GM04504 (cell line): ENCODE measurements at places on chromosomes 7 and 10.

DNA sequence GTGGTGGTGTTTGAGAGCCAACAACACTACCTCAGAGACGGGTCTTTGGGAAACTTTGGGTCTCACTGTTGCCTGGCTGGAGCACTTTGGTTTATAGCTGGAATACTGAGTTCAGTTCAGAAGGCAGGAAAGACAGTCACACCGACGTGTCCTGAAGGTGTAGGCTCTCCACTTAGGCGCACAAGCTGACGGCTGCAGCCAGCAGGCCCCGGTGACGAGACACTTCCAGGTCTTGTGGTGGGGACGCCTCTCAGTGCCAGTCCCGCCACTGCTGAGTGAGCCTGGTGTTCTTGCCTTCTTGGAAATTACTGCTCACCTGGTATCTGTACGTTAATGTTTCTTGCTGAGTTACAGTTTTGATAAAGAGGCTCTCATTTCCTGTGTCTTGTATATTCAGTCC is 74.0 kb downstream of the WDR37 start:
- no peak for DNase-seq

GRCh38 chr7:110470420-110470819 is 620.5 kb upstream of the LRRN3 start:
- DNase-seq, result no peak

DNA sequence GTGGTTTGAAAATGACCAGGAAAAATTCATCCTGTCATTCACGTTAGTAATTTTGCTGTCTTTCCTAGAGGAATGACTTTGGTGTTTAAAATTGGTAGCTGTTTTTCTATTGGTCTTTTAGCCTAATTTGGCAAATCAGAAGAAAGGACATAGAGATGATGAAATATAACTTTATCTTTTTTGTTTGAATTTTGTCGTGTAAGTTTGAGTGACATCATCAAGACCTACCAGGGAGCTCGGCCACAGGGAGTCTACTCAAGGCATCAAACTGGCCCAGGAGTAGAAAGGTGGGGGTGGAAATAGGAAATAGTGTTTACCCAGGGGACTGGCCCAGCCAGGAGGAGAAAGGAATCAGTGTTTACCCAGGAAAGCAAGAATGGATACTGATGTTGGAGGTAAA is 21.0 kb upstream of the TSPAN14 start:
- DNase-seq, result no peak

DNA sequence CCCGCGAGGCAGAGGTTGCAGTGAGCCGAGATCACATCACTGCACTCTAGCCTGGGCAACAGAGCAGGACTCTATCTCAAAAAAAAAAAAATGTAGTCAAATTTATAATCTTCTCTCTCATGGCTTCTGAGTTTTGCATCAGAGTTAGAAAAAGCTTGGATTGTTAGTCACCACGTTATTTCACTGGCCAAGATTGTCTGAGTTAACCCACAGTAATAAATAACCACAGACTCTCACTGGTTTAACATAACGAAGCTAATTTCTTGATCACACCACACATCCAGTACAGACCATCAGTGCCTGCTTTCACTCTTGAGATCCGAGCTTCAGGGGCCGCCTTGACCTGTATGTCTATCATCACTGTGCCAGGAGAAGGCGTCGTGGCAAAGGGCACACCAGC is 116.8 kb upstream of the JCAD start:
- DNase-seq, result peak; percentile 68

DNA sequence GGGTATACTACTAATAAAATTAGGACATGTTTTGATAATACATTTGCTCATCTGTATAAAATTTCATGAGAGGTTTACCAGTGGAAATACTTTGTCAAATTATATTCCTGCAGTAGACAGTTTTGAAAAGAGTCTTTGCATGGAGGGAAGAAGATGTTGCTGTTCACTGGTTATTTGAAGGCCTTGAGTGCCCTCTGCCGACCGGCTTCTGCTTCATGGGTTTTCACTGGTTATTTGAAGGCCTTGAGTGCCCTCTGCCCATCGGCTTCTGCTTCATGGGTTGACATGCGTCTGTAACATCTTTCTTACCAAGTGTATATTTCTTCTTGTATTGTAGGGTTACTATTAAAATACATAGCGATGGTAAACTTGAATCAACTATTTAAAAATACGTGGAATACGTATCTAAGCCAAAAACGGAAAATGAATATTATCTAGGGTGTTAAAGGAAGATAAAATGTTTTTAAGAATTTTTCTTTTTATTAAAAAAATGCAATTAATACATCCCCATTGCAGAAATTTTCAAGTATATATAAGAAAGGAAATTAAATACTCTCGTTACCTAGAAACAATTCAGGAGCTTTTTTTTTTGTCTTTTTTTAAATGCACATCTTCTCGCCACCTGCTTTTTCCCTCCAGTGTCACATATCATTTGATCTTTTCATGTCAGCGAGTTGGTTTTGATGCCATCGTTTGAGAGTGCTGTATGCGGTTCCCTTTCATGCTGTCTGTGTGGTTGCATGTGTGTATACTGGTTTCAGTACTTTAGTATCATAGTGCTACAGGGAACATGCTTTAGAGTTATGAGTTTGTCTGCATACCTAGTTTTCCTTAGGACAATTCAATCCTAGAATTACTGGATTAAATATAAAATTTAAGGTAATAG is 73.4 kb downstream of the SHH start:
- DNase-seq, result peak; percentile 40

GRCh38 chr7:155975490-155975889 is 163.2 kb upstream of the SHH start:
- no peak for DNase-seq

GRCh38 chr7:39527296-39527695 is 38.9 kb upstream of the YAE1 start:
- no peak for DNase-seq

- no peak for DNase-seq
Measured at GRCh38 chr10:67780759-67781538, 57.0 kb downstream of the DNAJC12 start.

DNA sequence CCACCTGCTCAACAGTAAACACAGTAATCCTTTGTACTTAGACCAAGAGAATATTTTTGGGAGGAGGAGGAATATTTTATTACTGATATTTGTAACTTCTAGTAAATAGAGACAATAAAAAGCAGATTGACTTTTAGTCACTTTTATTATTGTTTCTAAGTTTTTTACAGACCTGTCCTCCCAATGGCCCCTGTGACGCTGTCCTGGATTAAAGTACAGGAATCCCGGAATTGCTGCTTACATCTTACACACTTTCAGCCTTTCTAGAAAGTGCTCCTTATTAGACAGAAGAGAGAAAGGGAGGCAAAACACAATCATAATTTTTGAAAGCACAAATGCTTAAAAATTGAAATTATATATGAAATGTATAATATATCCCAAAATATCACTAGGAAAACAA is 86.4 kb upstream of the PRKG1 start:
- DNase-seq, result no peak

- DNase-seq, result no peak
Measured at GRCh38 chr10:71850021-71850742, 869 bp downstream of the PSAP start.

DNA sequence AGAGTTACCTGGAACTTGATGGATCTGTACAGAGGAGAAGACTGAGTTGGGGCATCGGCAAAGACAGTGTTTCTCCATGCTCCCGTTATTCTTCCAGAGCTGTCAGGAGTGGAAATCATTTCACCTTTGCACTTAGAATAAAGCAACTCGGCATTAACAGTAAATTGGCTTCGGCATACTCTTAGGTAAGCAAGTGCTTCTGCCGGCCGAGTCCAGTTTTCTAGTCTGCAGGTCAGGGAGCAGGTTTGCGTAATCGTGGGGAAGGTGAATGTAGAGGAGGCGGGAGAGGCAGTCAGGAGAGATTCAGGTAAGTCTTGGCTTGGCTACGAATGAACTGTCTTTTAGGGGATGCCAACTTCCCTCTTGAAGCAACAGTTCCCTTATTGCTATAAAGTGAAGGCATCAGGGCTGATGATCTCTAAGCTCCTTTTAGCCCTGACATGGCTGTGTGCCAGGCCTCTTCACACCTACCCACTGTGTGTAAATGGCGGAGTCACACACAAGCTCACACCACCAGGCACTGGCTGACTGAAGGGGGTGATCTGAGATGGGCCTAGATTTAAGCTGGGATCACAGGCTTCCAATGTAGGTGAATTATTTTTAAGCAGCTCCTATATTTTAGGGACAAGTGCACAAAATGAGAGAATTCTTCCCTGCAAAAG is 127.1 kb downstream of the GATA3 start:
- DNase-seq, result no peak

DNA sequence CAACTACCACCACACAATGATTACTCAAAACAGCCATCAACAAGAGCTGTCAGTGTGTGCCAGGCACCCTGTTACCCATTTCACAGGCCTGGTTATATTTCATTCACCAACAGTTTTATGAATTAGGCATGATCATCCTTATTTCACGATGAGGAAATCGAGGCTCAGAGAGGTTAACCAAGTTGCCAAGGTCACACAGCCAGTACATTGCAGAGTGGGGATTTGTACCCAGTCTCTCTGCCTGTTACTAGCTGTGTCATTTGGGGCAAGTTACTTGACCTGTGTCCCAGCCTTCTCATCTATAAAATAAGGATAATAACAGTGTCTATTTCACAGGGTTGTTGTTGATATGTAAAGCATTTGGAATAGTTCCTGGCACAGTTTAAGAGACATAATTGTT is 97.2 kb downstream of the COL13A1 start:
- DNase-seq, result no peak

DNA sequence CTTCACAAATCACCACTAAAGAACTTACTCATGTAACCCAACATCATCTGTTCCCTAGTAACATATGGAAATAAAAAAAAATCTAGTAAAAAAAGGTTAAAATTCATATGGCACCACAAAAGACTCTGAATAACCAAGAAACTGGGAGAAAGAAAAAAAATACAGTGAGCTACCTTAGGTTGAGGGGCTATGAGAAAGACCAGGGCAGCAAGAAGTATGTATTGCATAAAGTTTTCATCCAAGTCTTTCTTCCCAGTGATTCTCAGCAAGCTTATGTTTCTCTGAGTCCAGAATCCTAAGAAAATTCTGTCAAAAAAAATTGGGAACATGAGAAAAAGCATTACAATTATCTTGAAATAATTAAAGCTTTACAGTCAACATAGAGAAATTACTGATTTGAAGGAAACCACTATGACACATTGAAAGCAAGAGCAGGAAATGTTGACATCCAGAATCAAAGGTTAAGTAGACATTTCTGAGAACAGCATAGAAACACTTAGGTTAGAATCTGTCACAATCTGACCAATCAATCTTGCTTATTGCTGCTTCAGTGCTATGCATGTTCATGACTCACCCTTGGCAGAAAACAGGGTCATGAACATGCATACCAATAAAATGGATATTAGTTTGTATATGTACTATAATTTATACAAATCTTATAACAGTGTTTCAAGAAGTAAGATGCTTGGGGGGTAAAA is 494.0 kb upstream of the POT1 start:
- no peak for DNase-seq

DNA sequence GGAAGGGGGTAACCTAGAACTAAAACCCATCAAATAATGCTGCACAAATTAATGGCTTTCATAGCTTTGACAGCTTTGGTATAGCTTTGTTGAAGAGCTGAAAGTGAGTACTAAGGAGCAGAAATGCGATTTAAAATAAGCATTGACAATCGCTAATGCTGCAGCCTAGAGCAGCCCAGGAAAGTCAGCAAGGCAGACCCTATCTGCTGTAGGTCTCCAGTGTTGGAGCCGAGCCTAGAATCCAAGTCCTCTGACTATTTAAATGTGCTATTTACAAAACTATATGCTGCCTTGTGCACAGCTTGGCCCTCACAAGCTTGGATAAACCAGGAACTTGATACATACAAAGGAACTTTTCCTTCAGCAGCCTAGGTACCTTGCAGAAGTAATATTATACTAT is 64.9 kb upstream of the ASAH2 start:
- no peak for DNase-seq

DNA sequence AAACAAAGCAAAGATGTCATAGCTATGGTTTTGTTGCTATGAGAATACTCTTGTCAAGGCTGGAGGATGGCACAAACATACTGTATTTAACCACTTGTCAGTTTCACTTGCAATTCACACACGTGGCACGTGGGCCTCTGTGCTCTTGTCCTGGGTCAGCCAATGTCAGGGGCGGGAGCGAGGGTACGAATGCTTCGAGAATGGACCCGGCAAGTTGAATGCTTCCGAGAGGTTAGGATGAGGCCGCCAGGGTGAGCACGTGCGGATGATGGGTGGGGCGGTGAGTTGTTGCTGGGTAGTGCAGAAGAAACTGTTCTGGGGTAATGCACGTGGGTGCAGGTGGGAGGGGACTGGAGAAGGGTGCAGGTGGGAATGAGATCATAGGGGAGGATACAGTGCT is 10.4 kb upstream of the OCM2 start:
- DNase-seq, result no peak

DNA sequence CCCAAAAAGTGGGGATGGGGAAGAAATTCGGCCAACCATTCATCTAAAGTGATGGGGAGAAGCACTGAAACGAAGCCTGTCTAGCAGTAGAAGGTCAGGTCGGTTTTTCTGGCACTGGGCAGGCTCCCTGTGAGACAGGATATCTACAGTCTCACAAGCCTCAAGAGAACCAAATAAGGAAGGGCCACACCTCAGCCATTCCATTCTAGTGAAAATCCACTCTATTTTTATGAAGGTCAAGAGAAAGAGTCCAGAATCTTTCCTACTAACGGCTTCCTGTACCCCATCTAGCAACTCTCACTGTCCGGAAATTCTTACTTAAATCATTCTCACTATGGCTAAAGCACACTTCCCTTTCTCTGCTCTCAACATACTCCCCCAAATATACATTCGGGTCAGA is 267.1 kb downstream of the PRPF18 start:
- DNase-seq, result no peak

- no peak for DNase-seq
Measured at GRCh38 chr7:45259966-45260646, 102.5 kb downstream of the RAMP3 start.

DNA sequence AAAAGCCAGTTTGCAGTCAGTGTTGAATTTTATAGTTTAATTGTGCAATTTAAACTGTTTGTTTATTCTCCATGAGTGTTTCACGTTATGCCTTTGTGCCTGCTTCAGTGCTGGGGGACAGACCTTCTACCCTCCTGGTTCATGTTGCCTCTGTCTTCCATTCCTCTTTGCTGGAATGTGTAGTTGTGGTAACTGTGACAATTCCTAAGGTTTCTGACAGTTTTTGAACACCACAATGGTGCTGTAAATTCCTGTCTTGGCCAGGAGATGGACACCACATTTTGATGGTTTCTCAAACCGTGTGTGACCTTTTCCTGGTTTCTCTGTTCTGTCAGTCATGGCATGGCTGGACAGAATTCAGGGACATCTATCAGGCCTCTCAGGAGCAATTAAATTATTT is 201.7 kb downstream of the BICC1 start:
- no peak for DNase-seq

- no peak for DNase-seq
Measured at GRCh38 chr7:42945821-42946626, 13.8 kb downstream of the MRPL32 start.

DNA sequence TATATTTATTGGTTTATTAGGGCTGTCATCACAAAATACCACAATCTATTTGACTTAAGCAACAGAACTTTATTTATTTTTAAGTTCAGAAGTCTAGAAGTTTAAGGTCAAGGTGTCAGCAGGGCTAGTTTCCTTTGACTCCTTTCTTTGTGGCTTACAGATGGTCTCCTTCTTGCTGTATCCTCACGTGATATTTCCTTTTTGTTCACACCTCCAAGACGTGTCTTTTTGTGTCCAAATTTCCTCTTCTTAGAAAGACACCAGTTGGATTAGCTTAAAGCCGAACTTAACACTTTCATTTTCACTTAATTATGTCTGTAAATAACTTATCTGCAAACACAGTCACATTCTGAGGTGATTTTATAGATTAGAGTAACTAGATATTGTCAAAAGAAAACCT is 631.4 kb upstream of the POT1 start:
- no peak for DNase-seq

GRCh38 chr7:115094163-115094562 is 172.3 kb downstream of the MDFIC start:
- no peak for DNase-seq
